ENCODE measurements at places on chromosomes 7 and 10.

DNA sequence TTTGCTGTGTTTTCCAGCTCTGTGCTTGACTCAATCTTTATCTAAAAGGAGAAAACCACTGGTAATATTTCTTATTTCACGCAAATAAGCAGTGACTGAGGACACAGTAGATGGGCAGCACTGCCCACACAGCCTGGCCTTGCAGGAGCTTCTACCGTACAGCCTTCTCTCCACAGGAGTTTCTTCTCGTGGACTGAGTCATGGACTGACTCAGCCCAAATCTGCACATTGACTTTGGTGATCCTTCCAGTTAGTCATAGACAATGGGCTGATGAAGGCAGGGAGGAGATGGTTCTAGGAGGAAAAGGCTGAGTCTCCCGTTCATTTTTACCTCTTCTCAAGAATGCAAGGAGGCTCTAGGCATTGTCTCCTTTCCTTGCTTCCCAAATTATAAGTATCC is 200.7 kb downstream of the RAPGEF5 start:
- no peak for DNase-seq

DNA sequence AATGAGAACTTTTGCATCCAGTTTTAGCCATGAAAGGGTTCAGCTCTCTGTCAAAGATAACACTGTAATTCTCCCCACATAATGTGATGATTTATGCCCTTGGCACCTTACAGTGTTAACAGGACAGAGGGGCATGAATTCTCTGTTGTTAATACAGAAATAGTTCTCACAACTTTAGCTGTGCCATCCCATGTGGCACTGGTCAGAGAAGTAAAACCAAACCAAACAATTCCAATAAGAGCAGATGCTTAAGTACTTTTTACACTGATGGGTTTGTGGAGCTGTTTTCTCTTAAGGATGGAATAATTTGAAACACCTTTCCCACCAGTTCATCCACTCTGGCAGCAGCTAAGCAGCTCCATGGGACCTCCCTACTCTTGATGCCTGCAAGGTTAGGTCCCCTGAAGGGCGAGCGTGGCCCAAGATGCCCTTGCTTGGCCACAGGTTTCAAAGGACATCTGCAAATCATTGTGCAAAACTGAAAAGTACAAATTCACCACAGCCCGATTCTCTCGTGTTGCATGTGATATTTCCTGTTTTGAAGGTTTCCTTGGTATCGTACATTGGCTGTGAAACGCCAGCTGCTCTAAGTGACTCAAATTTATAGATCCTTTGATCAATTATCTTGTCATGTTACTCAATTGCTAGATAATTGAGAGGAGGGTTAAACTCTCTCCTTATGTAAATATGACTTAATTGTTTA is 82.5 kb upstream of the CREB5 start:
- no peak for DNase-seq

DNA sequence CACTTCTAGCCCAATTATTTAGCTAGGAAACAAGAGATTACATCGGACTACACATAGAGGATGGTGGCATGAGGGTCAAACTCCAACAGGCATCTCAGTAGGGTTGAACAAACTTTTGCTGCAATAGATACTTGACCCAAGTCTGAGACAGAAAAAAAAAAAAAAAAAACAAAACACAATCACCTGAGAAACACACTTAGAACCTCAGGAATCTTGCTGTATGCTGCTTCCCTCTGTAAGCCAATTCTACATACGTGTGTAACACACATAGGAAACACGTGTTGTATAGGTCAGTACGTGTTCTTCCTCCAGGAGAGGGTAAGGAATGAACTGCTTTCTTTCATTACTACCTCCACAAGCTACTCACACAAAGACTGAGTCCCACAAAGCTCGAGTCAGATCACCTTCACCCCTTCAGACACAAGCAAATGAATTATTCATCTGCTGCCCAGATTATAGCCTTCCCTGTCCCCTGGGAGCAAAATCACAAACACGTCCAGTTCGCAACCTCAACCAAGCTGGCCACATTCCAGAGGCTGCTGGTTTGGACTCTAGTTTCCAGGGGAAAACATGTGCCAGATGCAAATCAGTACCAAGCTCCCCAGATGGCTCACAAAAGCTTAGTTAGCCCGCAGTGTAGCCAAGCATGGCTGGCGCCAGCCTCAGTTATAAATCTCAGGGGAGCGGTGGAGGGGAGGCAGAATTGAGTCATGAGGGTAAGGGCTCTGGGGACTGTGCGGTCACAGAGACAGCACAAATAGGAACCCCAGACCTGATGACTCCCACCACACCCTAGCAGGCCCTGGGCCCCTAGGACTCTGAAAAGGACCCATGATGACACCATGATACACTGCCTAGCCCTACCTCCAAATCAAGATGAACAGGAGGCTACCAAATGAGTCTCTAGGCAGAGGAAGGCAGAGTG is 15.1 kb downstream of the PSAP start:
- no peak for DNase-seq

DNA sequence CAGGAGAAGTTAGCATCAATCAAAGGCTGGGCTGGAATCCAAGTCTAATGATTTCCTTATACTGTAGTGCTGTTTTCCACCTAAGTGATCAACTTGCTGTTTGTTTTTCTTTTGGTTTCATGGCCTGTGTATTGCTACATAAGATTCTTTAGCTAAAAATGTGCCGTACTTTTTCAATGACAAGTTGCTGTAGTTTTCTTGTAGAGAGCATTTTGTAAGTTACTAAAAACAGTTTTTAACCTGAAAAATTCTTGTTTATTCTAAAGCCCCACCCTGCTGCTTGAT is 1.3 kb downstream of the HELLS start:
- DNase-seq: no peak

- DNase-seq: no peak
These were observed 13.5 kb upstream of the ENTPD1 start for GRCh38 chr10:95742485-95742884.

DNA sequence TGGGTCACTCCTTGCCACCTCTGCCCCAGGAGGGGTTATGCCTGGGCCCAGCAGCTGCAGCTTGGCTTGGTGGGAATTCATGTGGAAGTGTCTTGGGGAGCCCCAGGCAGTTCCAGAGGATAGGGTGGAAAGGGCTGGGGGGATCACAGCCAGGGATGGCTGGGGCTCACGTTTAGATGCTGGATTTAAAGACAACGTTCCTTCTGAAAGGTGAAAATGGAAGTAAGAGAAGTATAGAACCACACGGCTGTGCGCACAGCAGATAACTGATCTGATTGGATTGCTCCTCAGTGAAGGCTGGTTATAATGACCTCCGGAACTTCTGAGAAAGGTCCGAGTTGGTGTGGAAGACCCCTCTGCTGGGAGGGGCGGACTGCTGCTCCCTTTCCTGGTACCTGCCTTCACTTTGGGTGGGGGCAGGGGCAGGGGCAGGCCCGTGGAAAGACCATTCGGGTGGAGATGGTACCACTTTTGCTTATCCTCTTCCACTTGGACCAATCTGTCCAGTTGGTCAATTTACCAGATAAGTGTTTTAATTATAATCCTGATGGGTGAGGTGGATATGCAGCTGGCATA is 7.9 kb upstream of the MYL7 start:
- no peak for DNase-seq

- no peak for DNase-seq
These were observed 75.8 kb downstream of the CDCA7L start for GRCh38 chr7:21869785-21870402.

GRCh38 chr10:132600416-132600815 is 62.8 kb downstream of the INPP5A start:
- DNase-seq: no peak

- peak; percentile 24 for DNase-seq
These were observed 5.6 kb upstream of the MEST start for GRCh38 chr7:130486114-130486953.

- no peak for DNase-seq
These were observed 173.8 kb upstream of the PPP2R2D start for GRCh38 chr10:131726967-131727366.

- DNase-seq: no peak
These were observed 1.5 kb downstream of the KMT2E start for GRCh38 chr7:105015390-105015965.

DNA sequence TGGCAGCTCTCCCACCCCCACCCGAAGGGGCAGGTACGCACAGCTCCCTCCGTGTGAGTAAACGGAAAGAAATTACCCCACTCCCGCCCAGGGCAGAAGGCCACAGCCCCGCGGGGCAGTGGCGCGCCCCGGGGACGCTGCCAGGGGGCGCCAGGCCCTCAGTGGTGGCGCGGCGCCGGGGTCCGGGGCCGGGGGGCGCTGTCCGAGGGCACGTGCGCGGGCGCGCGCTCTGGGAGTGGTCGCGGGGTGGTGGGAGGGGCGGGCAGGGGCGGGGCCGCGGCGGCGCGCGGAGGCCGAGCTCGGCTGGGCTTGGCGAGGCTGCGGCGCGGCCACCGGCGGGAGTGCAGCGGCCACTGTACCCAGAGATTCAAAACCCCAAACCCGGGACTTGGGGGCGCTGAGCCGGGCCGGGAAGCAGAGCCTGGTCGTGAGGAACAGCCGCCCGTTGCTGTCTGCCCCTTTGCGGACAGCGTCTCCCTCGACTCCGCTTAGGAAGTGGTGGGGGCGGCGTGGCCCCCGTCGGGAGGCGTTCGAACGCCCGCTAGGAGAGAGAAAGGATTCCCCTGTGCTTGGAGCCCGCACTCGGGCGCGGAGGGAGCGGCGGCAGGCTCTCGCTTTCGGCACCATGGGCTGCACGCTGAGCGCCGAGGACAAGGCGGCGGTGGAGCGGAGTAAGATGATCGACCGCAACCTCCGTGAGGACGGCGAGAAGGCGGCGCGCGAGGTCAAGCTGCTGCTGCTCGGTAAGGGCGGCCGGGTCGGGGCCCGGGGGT is at the start of gene GNAI1:
TSS of gene GNAI1 (plus strand) at position 296 of the 773 bp plus-strand sequence. CDS start at position 626, 330 bp downstream.
- no peak for DNase-seq

- no peak for DNase-seq
These were observed 156.5 kb downstream of the EXOC4 start for GRCh38 chr7:133409421-133409820.

DNA sequence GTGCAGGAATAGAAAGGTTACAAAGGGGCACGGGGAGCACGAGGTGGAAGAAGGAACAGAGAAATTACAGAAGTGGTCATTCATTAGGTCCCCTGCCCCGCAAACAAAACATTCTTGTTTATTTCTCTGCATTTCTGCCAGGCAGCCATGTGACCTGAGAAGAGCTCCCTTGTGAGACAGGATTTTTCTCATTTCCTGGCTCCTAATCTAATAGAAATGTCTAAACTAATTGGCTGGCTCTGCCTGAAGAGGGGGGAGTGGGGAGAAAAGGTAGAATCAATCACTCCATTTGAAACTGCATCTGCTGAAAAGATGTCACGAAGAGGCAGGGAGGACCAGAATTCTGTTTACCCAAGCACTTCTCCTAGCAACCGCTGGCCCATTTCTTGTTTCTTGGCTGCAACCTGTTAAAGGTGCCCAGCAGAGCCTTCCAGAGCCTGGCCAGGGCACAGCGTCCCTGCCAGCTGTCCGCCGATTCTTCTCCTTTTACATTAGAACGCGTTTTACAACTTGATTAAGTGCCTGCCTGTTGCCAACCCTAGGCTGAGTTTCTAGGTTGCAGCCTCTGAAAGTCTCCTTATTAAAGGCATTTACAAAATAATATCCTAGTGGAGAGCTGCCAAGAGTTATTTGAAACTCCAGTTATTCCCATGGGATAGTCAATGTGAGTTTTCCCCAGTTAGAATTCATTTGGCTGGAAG is 1227.6 kb downstream of the TYW1 start:
- DNase-seq: no peak

GRCh38 chr7:83806538-83806937 is 157.6 kb upstream of the SEMA3E start:
- no peak for DNase-seq

Measured in stimulated activated CD4-positive, alpha-beta T cell treated with anti-CD3 and anti-CD28 coated beads, TNF-alpha, amount 100 ng/mL, for 24 hours (primary cell).